Dorsolateral prefrontal cortex (tissue), 122 donors: ENCODE measurements at places on chromosomes 7 and 10. TPM values are rescaled to one million over a fixed set of nuclear protein-coding genes. Genes with fewer than 3 reads are reported as not detected.

GRCh38 chr10:121096617-121097431, 245.7 kb downstream of the WDR11 start:
- DNase-seq, result no peak

DNA sequence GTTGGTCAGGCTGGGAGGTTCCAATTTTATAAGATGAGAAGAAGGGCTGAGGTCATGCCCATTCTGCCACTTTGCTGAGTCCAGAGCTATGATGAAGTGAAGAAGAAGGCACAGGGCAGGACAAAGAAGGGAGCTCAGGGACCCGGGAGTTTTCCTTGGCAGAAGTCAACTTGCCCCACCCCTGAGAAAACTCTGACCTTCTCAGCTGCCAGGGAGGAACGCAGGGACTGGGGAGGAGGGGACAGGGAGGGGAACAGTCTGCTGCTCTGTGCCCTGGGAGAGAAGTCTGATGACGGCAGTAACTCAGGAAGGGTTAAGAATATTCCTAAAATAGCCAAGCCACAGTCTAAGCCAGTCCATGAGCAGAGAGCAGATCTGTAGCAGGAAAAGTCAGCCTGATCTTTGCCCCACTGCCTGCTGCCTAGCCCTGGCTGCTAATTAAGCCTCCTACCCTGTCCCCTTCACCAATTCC, 11.7 kb downstream of the ADIRF start:
- DNase-seq, result no peak

DNA sequence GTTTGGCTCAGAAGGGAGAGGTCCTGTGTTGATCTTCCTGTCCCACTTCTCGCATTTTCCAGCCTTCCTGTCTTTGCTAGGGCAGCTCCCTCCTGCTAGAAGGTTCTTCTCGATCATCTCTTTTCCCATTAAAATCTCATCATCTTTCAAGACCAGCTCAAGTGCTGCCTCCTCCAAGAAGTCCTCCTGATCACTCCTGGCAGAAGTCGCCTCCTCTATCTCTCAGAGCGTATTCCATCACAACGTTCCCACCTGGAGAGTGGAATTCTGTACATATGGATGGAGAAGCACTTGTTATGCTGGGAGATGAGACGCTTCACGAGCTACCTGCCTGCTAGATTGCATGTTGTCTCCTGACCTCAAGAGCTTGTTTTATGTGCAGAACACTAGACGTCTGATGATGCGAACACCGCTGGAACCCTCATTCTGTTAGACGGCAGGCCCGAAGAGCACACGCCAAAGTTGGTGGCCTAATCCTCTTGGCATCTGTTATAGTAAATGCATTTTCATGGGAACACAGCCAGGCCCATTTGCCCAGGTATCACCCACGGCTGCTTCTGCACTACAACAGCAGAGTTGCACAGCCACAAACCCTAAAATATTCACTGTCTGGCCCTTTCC, 68.0 kb upstream of the INSIG1 start:
- no peak for DNase-seq

GRCh38 chr7:66748791-66749190, 8.3 kb downstream of the RABGEF1 start:
- no peak for DNase-seq

The COL1A2 gene
- 6.4 TPM for total RNA-seq

- DNase-seq, result no peak
These were observed 226.7 kb downstream of the TCF7L2 start for GRCh38 chr10:113176652-113177155.

GRCh38 chr10:12482587-12482986, 133.2 kb downstream of the CAMK1D start:
- no peak for DNase-seq

DNA sequence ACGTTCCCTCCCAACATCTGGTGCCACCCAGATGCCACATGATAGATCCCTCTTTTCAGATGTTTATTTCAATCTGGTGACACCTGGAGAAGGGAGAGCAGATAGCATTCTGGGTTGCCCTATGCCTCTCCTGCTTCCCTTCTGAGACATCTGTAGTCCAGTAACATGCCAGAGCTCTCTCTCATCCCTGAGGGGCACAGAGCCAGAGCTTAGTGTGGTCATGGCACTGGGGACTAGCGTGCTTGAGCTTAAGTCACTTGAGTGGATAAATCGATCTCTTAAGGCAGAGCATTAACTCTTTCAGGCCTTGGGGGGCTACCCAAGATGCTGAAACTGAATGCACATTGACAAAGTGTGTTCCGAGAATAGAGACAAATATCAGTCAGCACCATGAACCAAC, 47.9 kb downstream of the WNT2 start:
- DNase-seq, result no peak

- DNase-seq, result no peak
These were observed 2.8 kb downstream of the RBM17 start for GRCh38 chr10:6091630-6092029.

The MNX1 gene
- not detected for total RNA-seq

- no peak for DNase-seq
These were observed 413.5 kb upstream of the SEMA3D start for GRCh38 chr7:85600395-85600794.

The PPP1R17 gene
- 0.75 TPM for total RNA-seq

GRCh38 chr10:87761892-87762291, 56.1 kb downstream of the ATAD1 start:
- DNase-seq, result no peak

GRCh38 chr7:122702872-122703510, at the start of gene RNF148:
Gene RNF148 (minus strand): TSS chr7:122702922. CDS start chr7:122702750, 172 bp downstream.
- no peak for DNase-seq

The NME8 gene
- total RNA-seq, result not detected

DNA sequence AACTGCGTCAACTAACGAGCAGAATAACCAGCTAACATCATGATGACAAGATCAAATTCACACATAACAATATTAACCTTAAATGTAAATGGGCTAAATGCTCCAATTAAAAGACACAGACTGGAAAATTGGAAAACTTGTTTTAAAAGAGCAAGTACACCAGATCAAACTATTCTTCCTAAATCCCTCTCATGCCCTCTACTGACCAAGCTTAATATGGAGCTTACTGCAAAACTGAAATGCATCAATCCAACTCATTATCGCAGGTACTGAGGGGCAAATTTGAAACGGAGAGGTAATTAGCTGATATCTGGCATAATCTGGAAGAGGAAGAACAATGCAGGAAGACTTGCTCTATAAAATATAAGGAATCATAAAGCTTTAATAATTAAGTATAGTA, 1223.8 kb downstream of the NXPH1 start:
- no peak for DNase-seq
